ENCODE measurements at places on chromosomes 4 and X.

- no peak for DNase-seq
These were observed 16.9 kb upstream of the ANOS1 start for GRCh38 chrX:8748855-8749254.

GRCh38 chr4:94168321-94168720 lies 39.3 kb upstream of the SMARCAD1 start:
- DNase-seq = no peak

GRCh38 chr4:99629962-99630554 lies 27.6 kb downstream of the C4orf54 start:
- no peak for DNase-seq

GRCh38 chr4:164876700-164877324 lies at the start of gene APELA:
APELA (plus strand) TSS chr4:164877178; CDS start chr4:164877332, 154 bp downstream.
- DNase-seq = no peak

DNA sequence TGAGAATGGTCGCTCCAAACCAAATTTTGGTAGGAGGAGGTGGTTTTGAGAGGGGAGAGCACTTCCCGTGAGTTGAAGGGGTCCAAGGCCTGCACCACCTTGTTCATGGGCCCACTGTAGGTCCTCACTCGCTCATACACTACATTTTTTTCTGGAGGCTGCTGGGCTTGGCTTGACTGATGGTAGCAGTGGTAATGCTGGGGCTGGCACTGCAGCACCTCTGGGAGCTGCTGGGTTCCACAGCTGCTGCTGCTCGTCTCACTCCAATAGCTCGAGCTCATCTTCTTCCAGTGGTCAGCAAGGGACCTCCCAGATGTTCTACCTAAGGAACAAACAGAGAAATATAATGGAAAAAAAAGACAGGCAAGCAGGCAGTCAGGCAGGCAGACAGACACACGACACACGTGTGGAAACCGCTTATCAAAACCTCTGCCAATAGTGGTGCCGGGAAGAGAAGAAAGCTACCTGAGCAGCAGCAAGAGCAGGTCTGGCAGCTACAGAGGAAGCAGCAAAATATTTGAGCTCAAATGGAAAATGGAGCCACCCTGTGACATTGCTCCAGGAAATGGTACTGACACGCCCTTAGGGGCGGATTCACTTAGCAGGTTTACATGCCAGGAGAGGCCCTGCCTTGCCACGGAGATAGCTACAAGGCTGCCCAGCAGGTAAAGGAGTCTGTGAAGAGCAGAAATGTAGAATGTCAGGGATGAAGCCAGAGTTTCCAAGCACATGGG lies at the start of gene POF1B:
Gene POF1B, minus strand, starts transcription at position 492 of the 734 bp plus-strand sequence. Its CDS starts 211 bp downstream, at position 281.
- DNase-seq = no peak

DNA sequence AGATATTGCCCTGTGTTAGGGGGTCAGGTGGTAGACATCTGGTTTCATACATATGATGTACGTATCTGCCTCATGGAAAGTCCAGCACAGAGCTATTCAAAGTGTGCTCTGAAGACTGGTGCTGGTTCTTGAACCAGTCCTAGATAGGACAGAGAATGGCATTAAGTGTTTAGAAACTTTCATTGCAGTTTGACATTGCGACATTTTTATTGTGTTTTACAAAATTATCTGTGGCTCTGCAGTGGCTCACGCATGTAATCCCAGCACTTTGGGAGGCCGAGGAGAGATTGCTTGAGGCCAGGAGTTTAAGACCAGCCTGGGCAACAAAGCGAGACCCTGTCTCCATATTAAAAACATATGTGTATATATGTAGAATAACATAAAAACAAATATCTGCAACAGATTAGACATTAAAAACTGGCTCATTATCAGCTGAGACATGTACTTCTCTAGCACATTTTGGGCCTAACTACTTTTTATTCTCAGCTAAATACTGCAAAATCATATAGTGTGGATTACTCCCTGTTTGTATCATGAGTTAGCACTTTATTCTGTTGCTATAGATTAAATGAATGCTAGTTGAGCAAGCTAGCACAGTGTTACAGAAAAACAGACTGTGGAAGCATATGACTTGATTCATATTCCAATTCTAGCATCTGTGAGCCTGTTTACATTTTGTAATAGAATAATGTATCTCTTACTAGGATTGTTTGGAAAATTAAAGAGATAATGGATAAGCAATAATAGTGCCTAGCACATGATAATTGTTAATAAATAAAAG lies 57.1 kb downstream of the USP9X start:
- no peak for DNase-seq

GRCh38 chrX:79564362-79564761 lies 197.2 kb upstream of the ITM2A start:
- no peak for DNase-seq

GRCh38 chr4:182074810-182075209 lies 168.4 kb upstream of the TENM3 start:
- DNase-seq = no peak

- DNase-seq = no peak
These were observed 3.0 kb upstream of the SHOX start for GRCh38 chrX:627510-627981.

DNA sequence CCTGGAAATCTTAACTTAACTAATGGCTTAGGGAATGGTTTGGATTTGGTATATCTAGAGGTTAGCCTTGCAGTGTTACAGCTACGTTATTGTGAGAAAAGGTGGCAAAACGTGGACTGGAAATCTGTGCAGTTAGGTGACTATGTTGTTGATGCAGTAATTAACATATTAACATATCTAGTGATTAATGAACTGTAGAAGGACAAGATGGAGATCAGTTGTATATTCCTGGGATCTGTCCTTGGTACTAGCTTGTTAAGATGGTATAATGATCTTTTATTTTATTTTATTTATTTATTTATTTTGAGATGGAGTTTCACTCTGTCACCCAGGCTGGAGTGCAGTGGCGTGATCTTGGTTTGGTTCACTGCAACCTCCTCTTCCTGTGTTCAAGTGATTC lies 36.9 kb downstream of the GPAT3 start:
- no peak for DNase-seq

DNA sequence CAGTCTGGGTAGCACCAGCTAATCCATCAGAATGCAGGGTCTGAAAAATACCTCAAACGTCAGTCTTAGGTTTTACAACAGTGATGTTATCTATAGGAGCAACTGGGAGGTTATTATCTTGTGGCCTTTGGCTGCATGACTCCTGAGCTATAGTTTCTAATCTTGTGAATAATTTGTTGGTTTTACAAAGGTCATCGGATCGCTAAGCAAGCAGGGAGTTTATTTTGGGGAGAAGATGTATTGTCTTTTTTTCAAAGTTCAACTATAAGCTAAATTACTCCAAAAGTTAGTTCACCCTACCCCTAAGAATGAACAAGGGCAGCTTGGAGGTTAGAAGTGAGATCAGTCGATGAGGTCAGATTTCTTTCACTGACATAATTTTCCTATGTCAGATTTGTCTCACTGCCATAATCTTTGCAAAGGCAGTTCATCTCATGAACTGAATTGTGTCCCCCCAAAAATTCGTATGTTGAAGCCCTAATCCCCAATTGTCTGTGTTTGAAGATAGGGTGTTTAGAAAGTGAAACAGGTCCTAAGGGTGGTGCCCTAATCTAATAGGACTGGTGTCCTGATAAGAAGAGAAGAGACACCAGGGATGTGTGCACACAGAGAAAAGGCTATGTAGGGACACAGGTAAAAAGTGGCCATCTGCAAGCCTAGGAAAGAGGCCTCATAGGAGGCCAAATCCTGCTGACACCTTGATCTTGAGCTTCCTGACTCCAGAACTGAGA lies 175.8 kb upstream of the GALNT7 start:
- no peak for DNase-seq

DNA sequence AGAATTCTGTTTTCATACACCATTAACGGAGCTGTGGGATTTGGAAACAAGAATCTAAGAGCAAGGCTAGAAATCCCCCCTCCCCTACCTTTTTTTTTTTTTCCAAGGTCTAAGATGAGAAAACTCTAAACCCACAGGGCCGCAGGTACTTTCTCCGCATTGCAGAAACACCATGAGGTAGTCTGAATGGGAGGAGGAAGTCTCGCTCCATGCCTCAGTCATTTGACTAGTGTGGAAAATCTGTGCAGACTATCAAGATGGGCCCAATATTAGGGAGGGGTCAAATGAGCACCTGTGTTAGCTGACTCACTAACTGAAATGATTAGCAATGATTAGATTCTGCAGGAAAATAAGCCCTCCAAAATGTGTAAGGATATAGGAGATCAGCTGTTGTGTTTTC lies 40.9 kb upstream of the MAP3K15 start:
- no peak for DNase-seq

DNA sequence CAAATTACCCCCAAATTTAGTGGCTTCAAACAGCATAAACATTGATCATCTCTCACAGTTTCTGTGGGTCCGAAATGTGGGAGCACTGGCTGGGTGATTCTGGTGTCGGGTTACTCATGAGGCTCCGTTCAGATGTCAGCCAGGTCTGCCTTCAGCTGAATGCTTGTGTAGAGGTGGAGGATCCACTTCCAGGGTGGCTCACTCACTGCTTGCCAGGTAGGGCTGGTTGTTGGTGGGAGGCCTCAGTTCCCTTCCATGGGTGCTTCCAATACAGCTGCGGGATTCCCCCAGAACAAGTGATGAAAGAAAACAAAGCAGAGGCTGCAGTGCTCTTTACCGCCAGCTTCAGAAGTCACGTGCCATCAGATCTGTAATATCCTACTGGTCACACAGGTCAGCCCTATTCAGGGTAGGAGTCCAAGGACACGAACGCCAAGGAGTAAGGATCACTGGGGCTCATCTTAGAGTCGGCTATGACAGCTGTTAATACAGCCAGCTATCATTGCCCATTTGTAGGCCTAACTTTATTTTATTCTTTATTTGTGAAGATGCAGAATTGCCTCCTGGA lies 1.1 kb upstream of the SMIM43 start:
- no peak for DNase-seq

- DNase-seq = no peak
These were observed 60.5 kb downstream of the FHDC1 start for GRCh38 chr4:152996672-152997071.
